A172 (cell line): ENCODE measurements at places on chromosomes 2 and 18. TPM values are rescaled to one million over a fixed set of nuclear protein-coding genes. Genes with fewer than 3 reads are reported as not detected.

KIAA1328 gene
- 9.1 TPM in 2 replicates for total RNA-seq

FBLN7 gene
- total RNA-seq: 1.5 and 2.9 TPM in 2 replicates

TMEM37 gene
- total RNA-seq: 0.12 and 1.3 TPM in 2 replicates

HRH4 gene
- total RNA-seq: not detected in 2 replicates

DNER gene
- 59.8 and 68.3 TPM in 2 replicates for total RNA-seq

OTOS gene
- total RNA-seq: not detected in 2 replicates

CHCHD5 gene
- total RNA-seq: 19.9 and 23.5 TPM in 2 replicates

DPYSL5 gene
- 8.4 and 9.1 TPM in 2 replicates for total RNA-seq

DNA sequence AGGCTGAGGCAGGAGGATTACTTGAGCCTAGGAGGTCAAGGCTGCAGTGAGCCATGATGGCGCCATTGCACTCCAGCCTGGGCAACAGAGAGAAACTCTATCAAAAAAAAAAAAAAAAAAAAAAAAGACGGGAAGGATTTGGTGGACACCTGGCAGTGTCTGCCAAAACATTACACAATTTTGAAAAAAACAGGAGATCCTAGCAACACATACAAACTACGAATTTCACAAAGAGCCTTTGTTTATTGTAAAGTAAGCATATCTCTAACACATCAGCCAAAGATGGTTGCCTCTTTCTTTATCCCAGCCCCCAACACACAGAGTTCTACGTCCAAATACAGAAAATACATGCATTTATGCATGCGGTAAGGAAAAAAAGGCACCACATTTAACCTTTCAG, 7.6 kb downstream of the GPR45 start:
- no peak for DNase-seq

- DNase-seq: no peak
These were observed 12.8 kb downstream of the CDC42EP3 start for GRCh38 chr2:37658682-37659081.

DNA sequence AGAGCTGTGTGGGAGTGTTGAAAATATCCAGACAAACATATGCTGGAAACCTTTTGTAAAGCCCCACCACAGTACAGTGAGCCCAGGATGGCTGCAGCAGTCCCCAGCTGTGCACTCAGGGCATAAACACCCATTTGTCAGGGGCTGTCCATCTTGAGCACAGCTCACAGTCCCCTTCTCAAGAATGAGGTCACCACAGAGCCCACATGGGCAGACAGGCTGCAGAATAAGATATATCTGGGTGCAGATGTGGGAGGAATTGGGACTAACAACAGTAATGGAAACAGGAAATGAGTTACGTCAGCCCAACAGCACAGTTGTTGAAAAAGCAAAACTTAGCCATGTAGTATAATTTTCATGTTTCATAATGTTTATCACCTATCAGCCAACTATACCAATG, 219.6 kb downstream of the ETAA1 start:
- peak; percentile 30 for DNase-seq

DNA sequence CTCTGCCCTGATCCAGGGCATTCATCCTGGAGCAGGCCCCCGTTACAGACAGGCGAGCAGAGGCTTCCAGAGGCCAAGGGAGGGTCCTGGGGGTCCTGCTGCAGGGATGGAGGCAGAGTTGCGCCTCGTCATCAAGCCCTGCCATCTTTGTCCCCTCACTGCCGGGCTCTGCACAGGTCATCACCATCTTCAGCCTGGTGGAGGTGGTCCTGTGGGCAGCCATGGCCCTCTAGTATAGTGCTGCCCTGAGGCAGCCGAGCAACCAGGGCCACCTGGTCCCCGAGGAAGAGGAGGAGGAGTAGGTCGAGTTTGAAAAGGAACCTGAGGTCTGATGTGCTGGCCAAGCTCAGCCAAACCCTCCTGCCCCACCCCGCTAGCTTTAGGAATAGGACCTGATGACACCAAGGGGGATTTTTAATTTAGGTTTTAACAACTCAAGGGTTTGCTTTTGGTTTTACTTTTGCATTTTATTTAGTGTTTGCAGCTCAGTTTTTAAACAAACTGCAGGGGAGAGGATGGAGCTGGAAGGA, 8.8 kb upstream of the ALPI start:
- DNase-seq: no peak

DNA sequence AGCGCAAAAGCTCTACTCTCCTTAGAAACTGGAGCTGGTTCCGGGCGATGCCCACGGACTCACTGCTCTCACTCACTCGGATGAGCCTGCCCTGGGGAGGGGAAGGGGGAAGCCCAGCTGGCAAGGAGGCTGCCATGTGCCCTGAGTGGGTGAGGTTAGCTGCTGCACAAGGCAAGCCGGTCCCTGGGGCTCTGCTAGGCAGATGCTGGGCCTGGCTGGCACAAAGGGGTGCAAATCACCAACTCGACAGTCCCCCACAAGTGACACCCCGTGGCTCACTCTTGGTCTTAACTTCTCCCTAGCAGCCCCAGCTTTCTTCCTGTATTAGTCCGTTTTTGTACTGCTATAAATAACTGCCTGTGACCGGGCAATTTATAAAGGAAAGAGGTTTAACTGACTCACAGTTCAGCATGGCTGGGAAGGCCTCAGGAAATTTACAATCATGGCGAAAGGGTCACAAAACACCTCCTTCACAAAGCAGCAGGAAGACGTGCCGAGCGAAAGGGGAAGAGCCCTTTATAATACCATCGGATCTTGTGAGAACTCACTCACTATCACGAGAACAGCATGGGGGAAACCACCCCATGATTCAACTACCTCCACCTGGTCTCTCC, 33.2 kb downstream of the ADCY3 start:
- DNase-seq: no peak

DNA sequence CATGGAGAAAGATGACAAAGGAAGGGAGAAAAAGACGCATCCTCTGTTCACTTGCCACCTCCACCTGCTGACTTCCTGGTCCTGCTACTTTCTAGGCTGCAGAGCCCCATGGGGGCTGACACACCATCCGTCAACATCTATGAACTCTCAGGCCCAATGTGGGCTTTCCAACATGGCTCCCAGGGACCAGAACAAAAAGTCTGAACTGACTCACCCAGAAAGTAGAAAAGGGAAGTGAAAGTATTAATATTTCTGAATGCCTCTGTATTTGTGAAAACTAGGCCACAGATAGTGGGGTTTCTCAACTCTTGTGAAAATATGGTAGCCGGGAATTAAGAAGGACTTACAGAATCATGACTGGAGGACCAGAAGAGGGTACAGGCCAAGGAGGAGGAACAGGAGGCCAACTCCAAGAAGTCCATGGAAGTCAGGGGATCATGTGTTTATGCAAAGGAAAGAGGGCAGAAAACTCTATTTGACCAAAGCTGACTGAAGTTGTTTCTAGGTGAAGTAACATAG, 123.1 kb upstream of the CAB39 start:
- DNase-seq: no peak

DNA sequence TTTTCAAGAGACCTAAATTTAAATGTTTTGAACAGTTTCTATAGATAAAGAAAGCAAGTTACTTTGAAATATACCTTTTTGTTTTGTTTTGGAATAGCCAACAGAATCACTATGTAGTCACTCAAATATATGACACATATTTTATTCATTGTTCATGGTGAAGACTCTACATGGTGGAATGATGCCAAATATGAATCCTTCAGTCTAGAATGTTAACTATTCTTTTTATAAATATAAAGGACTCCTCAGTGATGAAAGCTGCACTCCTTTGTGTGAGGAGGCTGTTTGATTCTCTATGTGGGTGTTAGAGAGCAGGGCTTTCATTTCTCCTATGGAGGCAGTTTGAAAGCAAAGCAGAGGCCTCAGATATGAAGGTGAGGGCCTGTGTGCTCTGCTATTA, 396.4 kb upstream of the LRRTM1 start:
- no peak for DNase-seq

DNA sequence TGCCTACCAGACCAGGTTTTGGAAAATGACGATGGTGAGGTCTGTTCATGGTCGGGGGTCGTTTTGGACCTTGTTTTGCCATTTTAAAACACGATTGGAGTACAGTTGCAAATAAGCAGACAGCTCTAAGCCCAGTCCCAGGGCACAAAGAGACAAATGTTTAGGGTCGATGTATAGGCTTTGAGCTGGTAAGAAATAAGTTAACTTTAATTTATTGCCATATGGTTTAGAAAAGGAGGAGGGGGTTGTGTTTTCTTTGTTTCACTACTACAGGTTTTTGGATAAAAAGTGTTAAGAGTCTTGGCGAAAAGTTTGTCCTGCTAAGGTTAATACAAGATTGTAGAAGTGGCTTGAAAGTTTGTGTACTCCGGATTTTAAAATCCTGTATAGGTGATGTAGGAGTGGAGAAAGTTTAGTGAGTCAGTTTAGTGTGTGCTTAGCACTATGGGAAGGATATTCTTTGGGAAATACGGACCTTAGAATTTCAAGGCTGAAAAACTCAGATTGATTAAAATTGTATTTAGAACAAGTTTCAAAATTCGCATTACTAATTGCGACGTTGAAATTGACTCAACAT, 1.3 kb downstream of the KCMF1 start:
- no peak for DNase-seq

DNA sequence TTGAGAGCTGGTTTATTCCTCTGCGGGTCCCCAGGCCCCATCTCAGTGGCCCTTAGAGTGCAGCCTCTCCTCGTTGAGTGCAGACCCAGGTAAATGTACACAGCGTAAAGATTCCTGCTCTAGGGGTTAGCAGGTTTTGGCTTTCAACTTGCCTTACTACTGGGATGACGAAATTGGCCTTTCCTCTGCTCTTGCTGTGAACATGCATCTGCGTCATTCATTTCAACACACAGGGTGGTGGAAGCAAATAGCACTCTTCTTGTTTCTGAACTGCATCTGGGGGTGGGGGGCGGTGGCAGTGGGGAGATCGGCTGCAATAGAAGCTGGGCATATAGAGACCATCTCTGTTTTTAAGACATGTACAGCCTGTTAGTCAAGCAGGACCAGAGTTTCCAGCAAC, 16.5 kb upstream of the SLC16A14 start:
- no peak for DNase-seq
